IPS DF 6.9 (cell line): ENCODE measurements at places on chromosomes 1 and 21.

- H3K4me3 ChIP-seq = no peak overlapping the region
- H3K36me3 ChIP-seq = no peaks in the 10 kb centered on the region
- H3K27me3 ChIP-seq = no peaks in the 10 kb centered on the region
- DNase-seq = no peak
- H3K27ac ChIP-seq = no peak overlapping the region
- no peaks in the 10 kb centered on the region for H3K4me1 ChIP-seq
These were observed 202.5 kb downstream of the TTLL7 start for GRCh38 chr1:83796409-83796808.

DNA sequence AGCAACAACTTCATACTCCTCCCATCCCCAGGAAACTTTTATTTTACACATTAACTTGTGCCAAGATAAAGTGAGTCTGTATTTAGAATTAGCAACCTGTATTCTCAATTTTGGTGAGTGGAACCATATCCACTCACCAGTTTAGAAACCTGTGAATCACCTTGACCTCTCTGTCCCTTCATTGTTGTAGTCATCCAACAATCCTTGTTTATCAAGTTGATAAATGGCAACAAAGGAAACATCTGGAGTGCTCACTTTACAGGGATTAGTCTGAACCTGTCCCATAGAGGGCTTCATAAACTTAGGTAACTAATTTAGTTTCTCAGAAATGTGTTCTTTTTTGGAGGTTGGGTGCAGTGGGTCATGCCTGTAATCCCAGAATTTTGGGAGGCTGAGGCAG is 3.9 kb upstream of the CLSPN start:
- no peak for DNase-seq
- H3K36me3 ChIP-seq = no peaks in the 10 kb centered on the region
- no peak overlapping the region for H3K4me3 ChIP-seq
- H3K4me1 ChIP-seq = no peaks in the 10 kb centered on the region

DNA sequence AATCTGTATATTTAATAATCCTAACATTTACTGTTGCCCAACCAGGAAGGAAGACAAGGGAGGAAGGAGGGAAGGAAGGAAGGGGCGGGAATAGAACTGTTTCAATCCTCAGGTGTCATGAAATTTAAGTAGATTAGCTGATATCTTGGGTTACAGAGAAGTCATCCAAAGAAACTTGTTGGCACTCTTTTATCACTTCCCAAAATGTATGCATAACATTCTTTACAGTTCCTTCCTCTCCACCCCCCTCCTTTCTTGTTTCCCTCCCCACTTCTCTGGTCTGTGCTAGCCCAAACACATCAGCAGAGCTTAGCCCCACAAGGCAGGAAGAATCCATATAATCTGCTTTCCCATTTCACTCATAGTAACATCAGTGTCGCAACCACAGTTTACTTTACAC is 110.9 kb downstream of the ESRRG start:
- no peaks in the 10 kb centered on the region for H3K4me1 ChIP-seq
- no peaks in the 10 kb centered on the region for H3K27me3 ChIP-seq
- H3K4me3 ChIP-seq = no peak overlapping the region
- no peak for DNase-seq

- H3K27ac ChIP-seq = no peak overlapping the region
- H3K4me3 ChIP-seq = no peak overlapping the region
- H3K27me3 ChIP-seq = peaks cover 3% of the 10 kb centered on the region; the same call in 1 of the 2 replicates
These were observed 1.7 kb downstream of the TNFSF4 start for GRCh38 chr1:173205146-173206051.

GRCh38 chr21:28298251-28298672 is 694.4 kb downstream of the LTN1 start:
- H3K27ac ChIP-seq = no peak overlapping the region
- H3K27me3 ChIP-seq = no peaks in the 10 kb centered on the region
- no peak for DNase-seq

GRCh38 chr1:118945489-118945888 is 42.7 kb downstream of the TBX15 start:
- no peak for DNase-seq
- H3K27me3 ChIP-seq = no peaks in the 10 kb centered on the region
- no peaks in the 10 kb centered on the region for H3K4me1 ChIP-seq
- H3K36me3 ChIP-seq = no peaks in the 10 kb centered on the region

GRCh38 chr1:163744301-163744887 is 422.6 kb downstream of the NUF2 start:
- no peak overlapping the region for H3K27ac ChIP-seq
- DNase-seq = no peak
- H3K4me3 ChIP-seq = no peak overlapping the region
- H3K36me3 ChIP-seq = no peaks in the 10 kb centered on the region
- no peaks in the 10 kb centered on the region for H3K4me1 ChIP-seq

DNA sequence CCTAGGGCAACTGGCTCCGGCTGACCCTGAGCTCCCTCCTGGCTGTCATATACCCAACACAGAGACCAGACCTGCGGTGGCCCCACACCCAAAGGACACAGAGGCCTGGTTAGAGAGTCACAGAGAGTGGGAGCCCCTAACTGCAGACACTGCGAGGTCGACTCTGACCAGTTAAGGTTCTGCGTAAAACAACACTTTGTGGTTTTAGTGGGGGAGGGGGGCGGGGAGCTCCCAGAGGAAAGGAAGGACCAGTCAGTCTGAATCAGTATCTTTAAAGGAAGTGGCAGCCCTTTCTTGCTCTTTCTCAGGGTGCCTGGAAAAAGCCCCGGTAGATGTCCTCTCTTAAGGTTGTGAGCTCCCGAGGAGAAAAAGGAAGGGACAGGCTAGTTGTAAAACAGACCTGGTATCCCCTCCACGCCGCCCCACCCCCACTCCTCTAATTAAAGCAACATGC is 2.4 kb downstream of the SSBP3 start:
- H3K36me3 ChIP-seq = peaks cover 22% of the 10 kb centered on the region; the same call in 1 of the 2 replicates
- DNase-seq = no peak
- no peaks in the 10 kb centered on the region for H3K27me3 ChIP-seq

DNA sequence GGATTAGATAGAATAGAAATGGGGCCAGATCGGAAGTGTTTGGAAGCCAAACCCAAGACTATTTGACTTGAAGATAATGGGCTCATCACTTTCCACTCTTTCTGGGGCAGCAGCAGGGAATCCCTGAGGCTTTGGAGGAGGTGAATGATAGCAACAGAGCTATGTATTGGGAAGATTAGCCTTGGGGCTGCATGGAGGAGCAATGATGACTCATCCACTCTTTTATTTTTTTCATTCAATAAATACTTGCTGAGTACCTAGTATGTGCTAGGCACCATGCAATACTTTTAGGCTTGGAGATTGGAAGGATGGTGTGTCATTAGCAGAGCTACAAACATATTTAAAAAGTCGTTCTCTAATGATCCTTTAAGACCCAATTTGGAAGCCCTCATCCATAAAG is 166.9 kb upstream of the FOXD3 start:
- no peak overlapping the region for H3K27ac ChIP-seq
- H3K4me1 ChIP-seq = no peaks in the 10 kb centered on the region
- no peak overlapping the region for H3K4me3 ChIP-seq
- no peak for DNase-seq
- no peaks in the 10 kb centered on the region for H3K27me3 ChIP-seq

- no peak for DNase-seq
- H3K36me3 ChIP-seq = no peaks in the 10 kb centered on the region
- no peaks in the 10 kb centered on the region for H3K4me1 ChIP-seq
- no peaks in the 10 kb centered on the region for H3K27me3 ChIP-seq
- no peak overlapping the region for H3K4me3 ChIP-seq
These were observed 588.5 kb downstream of the AGBL4 start for GRCh38 chr1:49435291-49435690.

- DNase-seq = no peak
- no peaks in the 10 kb centered on the region for H3K36me3 ChIP-seq
- no peaks in the 10 kb centered on the region for H3K27me3 ChIP-seq
- H3K4me1 ChIP-seq = no peaks in the 10 kb centered on the region
- H3K4me3 ChIP-seq = no peak overlapping the region
- no peak overlapping the region for H3K27ac ChIP-seq
These were observed 79.6 kb downstream of the PSMG1 start for GRCh38 chr21:39103689-39104088.

DNA sequence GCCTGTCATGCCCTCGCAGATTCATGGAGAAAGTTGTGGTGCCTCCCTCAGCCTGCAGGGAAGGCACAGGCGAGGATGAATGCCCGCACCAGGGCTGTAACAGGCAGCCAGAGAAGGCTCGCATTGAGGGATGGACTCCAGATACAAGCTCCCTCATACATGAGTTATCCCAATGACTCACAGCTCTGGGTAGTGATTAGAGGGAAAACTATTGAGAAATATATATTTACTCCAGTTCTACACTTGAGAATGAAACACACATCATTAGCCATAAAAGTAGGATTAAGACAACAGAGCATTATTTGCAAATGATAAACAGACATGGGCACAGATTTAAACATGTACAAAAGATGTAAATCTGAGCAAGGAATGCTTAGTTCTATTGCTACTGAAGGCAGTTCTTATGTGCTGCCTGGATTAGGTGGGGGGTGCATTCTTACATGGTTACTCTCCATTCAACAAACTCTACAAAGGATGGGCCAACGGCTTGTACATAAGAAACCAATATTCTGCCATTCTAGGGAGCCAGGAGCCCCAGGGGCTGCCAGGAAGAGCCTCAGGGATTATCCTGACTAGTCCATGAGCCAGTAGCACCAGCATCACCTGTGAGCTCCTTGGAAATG is 97.9 kb downstream of the CSMD2 start:
- H3K27ac ChIP-seq = no peak overlapping the region
- no peaks in the 10 kb centered on the region for H3K36me3 ChIP-seq
- H3K4me1 ChIP-seq = no peaks in the 10 kb centered on the region; the same call in 1 of the 2 replicates
- DNase-seq = no peak
- no peak overlapping the region for H3K4me3 ChIP-seq
- no peaks in the 10 kb centered on the region for H3K27me3 ChIP-seq

DNA sequence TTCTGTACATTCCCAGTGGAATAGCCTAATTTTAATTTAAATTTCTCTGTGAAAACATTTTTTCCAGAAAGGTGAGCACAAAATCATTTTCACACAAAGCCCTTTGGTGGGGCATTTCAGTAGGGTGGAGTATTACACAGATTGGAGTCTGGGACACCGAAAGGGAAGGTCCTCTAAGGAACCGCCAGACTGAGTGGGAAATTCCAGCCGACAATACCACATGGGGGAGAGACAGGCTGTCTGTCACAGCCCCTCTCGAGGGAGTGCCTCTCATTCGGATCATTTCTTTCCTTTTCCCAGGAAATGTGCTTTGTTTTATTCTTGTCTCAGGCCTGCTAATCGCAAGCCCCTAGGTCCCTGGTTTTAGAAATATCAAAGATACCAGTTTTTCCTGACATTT is 150.6 kb upstream of the HOOK1 start:
- H3K36me3 ChIP-seq = no peaks in the 10 kb centered on the region
- H3K4me3 ChIP-seq = no peak overlapping the region
- H3K4me1 ChIP-seq = peaks cover 4% of the 10 kb centered on the region; the same call in 1 of the 2 replicates
- H3K27me3 ChIP-seq = no peaks in the 10 kb centered on the region

DNA sequence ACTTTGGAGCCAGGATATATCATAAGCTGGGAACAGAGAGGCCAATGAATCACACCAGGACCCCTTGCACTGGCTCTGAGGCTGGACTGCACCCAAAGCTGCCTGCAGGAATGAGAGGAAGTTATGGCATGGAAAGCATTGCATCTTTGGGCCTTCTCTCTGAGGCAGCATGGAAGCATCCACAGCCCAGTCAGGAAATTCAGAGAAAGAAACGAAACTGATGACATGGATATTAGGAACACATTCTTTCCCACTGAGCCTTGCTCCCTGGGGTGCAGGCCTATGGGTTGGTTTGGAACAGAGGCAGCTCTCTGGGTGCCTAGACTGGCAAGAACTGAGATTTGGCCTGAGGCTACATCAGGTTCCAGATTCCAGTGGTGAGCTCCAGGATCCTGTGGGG is 98.6 kb downstream of the NGF start:
- H3K27me3 ChIP-seq = no peaks in the 10 kb centered on the region
- H3K4me3 ChIP-seq = no peak overlapping the region
- H3K4me1 ChIP-seq = no peaks in the 10 kb centered on the region
- DNase-seq = no peak

DNA sequence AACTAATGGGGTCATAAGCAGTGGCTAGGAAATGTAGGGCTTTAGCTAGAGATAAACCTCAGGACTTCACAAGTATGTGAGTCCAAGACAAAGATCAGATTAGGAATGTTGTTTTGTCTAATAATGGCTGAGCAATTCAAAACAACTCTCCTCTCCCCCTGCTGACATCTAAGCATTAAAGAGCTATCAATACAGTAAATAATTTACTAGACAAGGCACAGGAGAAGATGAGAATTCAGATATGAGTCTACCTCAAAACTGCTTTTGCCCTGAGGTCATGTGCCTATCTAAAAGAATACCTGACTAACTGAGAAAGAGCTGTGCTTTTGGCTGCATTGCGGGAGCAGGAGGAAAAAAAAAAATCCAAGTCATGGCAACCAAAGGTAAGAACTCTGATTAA is 86.8 kb downstream of the SPATA17 start:
- DNase-seq = no peak
- no peak overlapping the region for H3K4me3 ChIP-seq
- no peaks in the 10 kb centered on the region for H3K36me3 ChIP-seq
- H3K27ac ChIP-seq = no peak overlapping the region
- H3K27me3 ChIP-seq = no peaks in the 10 kb centered on the region
- H3K4me1 ChIP-seq = no peaks in the 10 kb centered on the region; the same call in 1 of the 2 replicates

- H3K4me1 ChIP-seq = peaks cover 1% of the 10 kb centered on the region; the same call in 1 of the 2 replicates
- H3K27ac ChIP-seq = no peak overlapping the region
- DNase-seq = no peak
- no peaks in the 10 kb centered on the region; the same call in 1 of the 2 replicates for H3K27me3 ChIP-seq
- H3K36me3 ChIP-seq = no peaks in the 10 kb centered on the region
- H3K4me3 ChIP-seq = no peak overlapping the region
These were observed 46.8 kb upstream of the RCC2 start for GRCh38 chr1:17486242-17486641.

GRCh38 chr21:27580276-27580675 is 613.4 kb upstream of the ADAMTS5 start:
- no peaks in the 10 kb centered on the region for H3K4me1 ChIP-seq
- DNase-seq = no peak
- no peak overlapping the region for H3K27ac ChIP-seq
- no peaks in the 10 kb centered on the region for H3K27me3 ChIP-seq

GRCh38 chr1:21469581-21469980 is 29.6 kb downstream of the NBPF3 start:
- 0 out of 2 replicates have a peak, but pooled peaks cover 1% of the 10 kb centered on the region for H3K4me1 ChIP-seq
- no peak overlapping the region for H3K27ac ChIP-seq
- H3K27me3 ChIP-seq = no peaks in the 10 kb centered on the region
- no peaks in the 10 kb centered on the region for H3K36me3 ChIP-seq
- no peak for DNase-seq

GRCh38 chr1:12654004-12654567 is 10.2 kb downstream of the AADACL4 start:
- H3K27ac ChIP-seq = no peak overlapping the region
